ENCODE measurements at places on chromosomes 4 and X.
A peak's percentile ranks its signal among the peaks of the same experiment; 100 is the strongest.

DNA sequence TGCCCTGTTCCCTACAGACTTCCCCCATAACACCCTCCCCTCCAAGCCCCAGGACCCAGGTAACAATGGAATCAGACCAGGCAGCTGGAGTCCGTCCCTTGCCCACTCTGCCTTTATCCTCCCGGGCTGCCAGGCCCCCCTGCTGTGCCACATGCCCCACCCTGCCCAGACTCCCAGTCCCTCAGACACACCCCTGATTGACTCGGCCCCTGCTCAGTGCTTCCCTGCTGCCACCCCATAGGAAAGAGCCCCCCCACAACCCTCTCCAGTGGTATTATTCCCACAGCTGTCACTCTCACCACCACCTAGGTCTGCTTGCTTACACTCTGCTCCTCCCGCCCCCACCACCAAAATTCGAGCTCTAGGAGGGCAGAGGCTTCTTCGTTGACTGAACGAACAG is 4.7 kb upstream of the NAA10 start:
- peak; percentile 28 for DNase-seq

- no peak for DNase-seq
Measured at GRCh38 chr4:2510351-2511259, 25.8 kb upstream of the FAM193A start.

GRCh38 chrX:9829308-9830267 is 43.4 kb downstream of the SHROOM2 start:
- no peak for DNase-seq

DNA sequence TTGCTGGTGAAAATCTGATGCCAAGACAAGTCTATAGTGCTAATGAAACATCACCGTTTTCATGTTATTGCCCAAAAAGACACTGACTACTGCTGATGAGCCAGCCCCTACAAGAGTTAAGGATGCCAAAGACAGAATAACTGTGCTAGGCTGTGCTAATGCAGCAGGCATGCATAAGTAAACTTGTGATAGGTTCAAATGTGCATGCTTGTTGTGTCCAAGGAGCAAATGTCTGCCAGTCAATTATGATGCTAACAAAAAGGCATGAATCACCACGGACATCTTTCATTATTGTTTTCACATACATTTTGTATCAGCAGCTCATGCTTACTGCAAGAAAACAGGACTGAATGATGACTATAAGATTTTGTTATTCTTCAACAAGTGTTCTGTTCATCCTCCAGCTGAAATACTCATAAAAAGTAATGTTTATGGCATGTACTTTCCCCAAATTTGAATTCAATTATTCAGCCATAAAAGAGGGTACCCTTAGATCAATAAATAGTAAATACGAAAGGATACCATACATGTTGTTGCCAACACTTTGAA is 306.9 kb upstream of the ARSJ start:
- DNase-seq: no peak

DNA sequence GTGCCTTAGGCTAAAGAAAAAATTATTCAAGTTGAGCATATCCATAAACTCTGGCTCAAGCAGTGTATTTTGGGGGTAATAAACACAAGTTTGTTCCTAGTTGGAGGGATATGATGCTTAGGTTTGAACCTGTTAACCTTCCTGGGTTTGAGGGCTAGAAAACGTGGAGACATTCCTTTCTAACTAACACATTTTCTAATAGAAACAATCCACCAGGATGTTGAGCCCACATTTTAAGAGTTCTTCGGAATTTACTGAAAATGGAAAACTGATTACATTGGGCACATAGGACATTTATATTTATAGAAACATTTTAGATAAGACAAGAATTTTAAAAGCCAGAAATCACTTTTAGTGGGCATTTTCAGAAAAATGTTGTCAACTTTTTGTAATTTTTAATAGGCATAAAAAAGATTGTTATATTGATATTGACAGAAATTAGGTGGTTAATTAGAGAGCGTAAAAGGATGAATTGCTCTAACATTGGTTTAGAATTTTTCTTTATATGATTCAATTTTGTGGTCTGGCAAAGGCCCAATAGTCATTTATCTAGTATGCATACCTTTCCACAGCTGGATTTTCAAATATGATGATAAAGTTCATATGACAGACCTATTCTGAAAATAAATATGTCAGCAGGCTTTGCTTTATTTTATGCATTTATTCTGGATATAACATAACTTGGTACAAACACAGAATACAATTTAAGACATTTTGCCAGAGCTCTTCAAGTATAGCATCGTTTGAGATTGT is 49.2 kb downstream of the CEP44 start:
- DNase-seq: no peak

GRCh38 chr4:168743601-168744000 is 246.7 kb downstream of the PALLD start:
- DNase-seq: peak; percentile 43

DNA sequence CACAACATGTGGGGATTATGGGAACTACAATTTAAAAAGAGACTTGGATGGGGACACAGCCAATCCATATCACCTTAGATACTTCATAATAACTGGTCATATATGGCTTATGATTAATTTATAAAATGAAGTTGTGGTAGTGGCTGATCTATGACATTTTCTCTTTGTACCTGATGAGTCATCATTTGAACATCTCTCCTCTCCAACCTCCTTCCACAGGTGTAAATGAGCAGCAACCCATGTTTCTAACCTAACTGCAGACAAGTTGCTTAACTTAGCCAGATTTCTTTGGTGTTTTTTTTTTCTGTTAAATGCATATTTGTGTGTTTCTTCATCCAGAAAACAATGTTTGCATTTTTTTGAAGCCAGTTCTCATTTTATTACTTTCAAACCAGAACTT is 42.6 kb downstream of the SPANXA2 start:
- DNase-seq: no peak

GRCh38 chrX:107627838-107628661 is at the start of gene PRPS1:
TSS of gene PRPS1 (plus strand) at chrX:107628510. CDS start at chrX:107628629, 119 bp downstream.
- peak; percentile 92 for DNase-seq
